ENCODE measurements at places on chromosomes 13 and 19.

DNA sequence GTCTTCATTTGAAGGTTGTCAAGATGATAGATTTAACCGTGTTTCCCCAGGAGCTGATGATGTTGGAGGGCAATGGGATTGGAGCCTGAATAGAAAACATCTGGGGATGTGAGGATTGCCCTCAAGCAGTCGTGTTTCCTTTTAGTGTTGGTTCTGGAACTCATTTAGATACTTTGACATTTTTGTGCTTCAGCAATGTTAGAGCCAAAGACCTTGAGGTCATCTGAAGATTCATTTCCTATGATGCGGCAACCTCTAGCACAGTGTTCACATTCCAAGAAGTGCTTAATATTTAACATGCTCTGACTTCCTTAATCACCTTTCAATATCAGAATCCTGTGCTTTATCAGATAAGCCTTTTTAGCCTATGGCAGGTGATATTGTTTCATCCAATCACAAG, 82.7 kb downstream of the SLC10A2 start:
- no peak for DNase-seq

DNA sequence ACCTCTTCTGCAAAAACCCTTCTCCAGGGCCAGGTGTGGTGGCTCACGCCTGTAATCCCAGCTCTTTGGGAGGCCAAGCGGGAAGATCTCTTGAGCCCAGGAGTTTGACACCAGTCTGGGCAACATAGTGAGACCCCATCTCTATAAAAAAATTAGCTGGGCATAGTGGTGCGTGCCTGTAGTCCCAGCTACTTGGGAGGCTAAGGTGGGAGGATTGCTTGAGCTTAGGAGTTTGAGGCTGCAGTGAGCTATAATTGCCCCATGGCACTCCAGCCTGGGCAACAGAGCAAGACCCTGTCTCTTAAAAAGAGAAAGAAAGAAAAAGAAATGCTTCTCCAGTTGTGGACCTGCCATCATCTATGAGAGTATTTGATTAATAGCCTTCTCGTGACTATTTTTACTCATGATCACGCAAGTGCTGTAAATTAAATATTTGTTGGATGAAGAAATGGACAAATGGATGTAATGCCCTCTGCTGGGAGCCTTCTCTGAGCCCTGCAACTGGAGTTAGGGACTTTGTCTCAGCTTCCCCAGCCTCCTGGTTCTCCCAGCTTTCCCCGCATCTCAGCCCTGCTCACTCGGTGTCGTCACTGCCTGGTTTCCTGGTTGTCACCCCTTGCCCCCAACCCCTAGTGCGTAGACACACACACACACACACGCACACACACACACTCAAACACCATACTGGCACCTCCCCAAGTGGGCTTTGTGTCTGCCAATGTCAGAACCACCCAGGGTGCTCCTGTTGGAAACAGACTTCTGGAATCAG, 12.2 kb downstream of the WIZ start:
- DNase-seq = no peak

DNA sequence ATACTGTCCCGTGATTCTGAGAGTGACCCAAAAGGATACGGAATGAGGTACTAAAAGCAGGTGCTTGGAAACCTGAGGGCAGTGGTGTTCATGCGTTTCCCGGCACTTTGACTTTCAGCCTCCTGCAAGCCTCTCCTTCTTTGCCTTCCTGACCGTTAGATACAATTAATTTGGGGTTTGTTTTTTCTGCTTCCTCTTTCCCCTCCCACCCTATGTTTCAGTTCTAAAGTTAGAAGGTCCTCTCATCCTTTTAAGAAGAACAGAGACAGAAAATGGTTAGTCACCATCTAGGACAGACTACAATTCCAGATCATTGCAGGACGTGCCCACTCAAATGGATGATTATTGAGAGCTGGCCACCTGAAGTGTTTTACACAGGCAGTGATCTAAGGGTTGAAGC, 1.8 kb upstream of the LILRB4 start:
- no peak for DNase-seq

- no peak for DNase-seq
Measured at GRCh38 chr19:45906221-45906620, 3.8 kb upstream of the MYPOP start.

DNA sequence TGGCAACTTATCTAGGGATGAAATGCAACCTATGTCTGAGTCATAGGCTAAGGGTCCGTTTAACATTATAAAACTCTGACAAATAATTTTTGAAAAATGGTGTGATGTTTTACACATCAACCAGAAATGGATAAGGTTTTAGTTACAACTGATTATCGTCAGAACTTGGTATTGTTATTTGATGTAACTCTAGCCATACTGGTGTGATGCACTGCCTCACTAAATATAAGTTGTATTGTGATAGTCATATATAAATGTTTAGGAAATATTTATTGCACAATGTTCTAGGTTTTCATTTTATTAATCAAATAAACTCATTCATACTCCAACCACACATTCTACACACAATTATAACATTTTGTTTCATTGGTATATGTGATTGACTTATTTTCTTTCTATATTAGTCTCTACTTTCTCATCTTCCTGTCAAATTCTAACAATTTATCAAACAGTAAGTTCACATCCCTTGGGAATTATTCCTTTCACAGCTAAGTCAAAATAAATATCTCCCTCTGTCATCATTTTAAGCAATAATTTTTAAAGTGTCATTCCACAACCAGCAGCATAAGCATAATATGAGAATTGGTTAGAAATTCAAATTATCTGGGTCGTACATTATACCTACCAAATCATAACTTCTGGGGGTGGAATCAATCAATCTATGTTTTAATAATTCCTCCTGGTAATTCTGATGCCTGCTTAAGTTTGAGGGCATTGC, 873.9 kb downstream of the SLITRK1 start:
- DNase-seq = no peak

GRCh38 chr13:59112221-59112718, 1051.5 kb downstream of the DIAPH3 start:
- DNase-seq = no peak

DNA sequence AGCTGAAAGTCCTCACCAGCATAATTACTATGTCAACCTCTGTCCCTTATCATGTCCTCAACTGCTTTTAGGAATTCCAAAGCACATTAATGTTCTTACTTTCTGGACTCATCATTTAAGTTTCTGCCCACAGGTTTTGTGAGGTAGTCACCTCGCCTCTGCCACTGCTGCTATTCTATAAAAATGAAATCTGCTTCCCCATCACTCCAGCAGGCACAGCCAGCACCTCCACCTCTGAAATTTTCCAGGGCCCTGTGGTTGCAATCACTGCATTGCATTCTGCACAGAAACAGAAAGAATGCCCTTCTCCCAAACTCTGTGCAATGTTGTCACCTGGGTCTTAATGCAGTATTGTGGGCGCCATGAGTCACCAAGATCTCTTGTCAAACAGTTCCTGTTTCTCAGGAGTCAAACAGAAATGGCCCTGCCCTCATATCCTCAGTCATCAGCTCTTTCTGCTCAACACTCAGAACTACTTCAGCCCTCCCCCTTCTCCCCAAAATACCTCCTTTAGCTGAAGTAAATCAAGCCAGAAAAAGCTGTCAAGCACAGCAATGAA, 529.2 kb upstream of the NBEA start:
- no peak for DNase-seq

GRCh38 chr13:76860706-76861105, 25.5 kb downstream of the KCTD12 start:
- no peak for DNase-seq

DNA sequence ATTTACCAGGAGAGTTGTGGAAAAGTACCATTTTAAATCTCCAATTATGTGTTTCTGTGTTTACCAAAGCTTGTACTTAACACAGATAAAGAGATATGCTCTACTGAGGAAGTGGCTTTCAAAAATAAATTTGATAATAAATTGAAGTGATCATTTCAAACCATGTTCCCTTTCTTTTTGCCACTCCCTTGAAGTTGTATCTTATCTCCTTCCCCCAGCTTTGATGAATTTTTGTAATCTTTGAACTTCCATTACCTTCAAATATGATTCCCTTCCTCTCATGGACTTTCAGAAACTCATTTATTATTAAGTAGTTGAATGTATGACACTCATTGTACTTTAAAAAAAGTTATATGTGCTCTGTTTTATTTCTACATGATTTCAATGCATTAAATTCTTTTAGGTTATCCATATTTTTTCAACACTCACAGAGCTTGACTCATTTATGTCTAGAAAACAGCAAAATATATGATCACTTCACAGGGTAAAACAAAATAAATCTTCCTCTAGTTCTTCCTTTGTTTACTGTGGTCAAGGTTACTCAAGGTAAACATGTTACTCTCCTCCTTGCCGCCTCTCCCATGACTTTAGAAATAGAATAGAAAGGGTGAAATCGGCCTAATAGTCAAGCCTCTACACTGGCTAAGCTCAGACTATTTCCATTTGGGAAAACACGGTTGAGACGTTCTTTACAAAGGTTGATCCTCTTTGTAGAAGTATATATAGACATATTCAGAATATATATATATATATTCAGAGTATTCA, 251.2 kb upstream of the SPRY2 start:
- DNase-seq = no peak

GRCh38 chr13:85557691-85558467, 241.3 kb downstream of the SLITRK6 start:
- DNase-seq = no peak

DNA sequence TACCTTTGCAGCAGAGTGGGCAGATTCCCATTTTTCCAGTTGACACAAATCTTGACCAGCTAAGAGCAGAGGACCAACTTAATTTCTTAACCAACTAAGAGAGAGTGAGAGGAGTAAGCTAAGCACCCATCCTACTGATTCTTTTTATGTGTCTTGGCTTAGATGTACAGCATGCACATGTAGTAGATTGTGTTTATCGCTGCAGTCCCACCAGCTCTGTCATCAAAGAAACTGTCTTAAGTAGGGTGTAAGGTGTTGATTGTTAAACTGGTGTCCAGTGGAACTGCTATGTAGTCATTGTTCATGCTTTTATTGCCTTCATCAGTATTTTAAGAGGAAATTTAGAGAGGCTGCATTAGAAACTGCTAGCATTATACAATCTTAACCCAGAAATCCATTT, 9.0 kb upstream of the UFM1 start:
- no peak for DNase-seq

DNA sequence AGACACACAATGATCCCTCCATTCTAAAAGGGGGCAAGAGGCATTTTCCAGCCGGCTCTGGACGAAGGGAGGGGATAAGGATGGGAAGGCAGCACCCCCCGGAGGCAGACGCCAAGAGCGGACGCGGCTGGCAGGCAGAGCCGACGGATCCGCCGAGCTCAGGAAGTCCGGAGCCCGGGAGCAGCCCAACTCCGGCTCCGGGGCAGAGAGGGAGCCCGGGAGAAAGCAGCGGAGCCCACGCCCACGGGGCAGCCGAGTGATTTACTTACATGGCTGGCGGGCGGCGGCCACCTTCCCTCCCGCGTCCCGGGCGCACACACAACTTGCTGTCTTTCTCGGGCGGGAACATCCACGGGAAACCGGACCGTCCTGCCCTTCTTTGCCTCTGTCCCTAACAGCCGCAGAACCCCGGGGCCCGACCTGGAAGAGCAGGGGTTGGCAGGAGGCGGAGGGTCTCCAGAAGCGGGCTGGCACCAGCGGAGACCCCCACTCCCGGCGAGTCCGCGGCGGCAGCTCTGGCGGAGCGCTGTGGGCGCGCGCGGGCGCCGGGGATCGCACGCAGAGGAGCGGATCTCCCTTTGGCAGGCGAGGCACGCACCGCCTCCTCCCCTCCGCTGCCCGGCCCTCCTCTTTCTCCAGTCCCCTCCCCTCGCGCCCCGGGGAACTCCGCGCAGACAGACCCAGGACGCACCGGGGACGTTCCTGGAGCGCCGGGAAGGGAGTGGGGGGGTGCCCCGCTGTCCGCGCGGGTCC, at the start of gene LHFPL6:
Gene LHFPL6, minus strand, starts transcription at position 580 of the 753 bp plus-strand sequence.
- DNase-seq = peak; percentile 25

GRCh38 chr19:821825-822503, at the start of gene PLPPR3:
PLPPR3 (minus strand) TSS chr19:821955; CDS start chr19:821559, 396 bp downstream.
- no peak for DNase-seq

DNA sequence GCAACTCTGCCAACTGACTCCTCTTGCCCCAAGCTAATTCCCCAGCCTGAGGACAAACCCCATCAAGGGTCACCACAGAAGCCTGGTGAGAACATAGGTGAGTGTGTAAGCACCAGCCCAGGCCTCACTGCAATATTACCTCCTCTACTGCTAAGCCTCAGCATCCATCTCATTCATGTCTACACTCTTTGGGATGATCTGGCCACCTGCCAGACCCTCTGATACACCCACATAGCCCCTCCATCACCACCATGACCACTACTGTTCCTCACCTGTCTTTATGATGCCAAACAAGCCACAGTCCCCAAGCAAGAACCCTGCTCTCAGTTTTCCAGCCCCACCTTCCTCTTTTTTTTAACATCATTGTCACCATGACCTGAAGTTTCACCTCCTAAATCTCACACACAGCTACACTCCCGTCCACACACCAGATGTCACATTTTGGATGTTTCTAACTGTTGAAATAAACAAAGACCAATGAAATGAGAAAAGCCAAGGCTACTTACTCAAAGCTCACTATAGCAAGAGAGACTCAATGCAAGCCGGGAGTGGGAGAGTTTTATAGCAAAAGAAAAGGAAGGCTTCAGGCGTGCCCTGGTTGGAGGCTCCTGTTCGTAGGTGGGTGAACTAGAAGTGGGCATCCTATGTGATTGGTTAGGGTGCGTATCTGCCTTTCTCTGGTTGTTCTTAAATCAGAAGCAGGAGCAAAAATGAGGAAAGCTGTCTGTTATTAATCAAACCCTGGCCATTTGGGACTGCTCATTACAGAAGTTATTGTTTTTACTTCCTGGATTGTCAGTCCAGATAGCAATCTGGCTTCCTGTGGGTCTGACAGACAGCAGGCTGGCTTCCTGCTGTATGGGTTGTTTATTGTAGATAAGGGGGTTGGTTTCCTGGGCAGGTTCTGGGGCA, 2.0 kb downstream of the ZNF792 start:
- DNase-seq = no peak

GRCh38 chr19:42313840-42314755, 989 bp downstream of the TMEM145 start:
- no peak for DNase-seq

GRCh38 chr19:51127755-51128154, 3.0 kb downstream of the SIGLEC9 start:
- no peak for DNase-seq

DNA sequence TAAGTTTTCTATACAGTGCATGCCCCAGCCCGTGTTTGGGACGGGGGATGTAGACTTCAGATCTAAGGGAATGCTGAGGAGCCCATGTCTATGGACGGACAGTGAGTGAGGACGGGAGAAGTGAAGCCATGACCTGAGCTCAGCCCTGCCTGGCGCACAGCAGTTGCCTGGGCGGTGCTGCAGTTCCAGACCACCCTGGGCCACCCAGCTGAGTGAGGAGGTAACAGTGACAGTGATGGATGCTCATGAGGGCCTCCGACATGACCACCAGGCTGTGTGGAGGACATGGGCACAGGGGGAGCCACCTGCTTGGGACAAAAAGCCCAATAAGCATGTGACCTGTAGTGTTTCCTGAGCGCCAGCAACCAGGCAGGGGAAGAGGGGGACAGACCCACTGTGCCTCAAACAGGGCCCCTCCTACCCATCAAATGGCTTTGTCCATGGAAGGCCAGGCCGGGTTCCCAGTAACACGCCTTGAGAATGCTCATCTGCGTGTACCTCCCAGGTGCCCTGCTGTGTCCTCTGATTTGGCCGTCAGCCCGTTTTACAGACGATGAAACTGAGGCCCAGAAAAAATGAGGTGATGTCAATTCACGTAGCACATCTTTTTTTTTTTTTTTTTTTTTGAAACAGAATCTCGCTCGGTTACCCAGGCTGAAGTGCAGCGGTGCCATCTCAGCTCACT, 22.6 kb downstream of the NOSIP start:
- DNase-seq = no peak

- DNase-seq = no peak
Measured at GRCh38 chr13:76048675-76049375, 412.7 kb downstream of the LMO7 start.

- DNase-seq = peak; percentile 56
Measured at GRCh38 chr13:106570299-106570852, 2.4 kb upstream of the ARGLU1 start.

- no peak for DNase-seq
Measured at GRCh38 chr19:48997972-48998371, 4.3 kb downstream of the RUVBL2 start.
